ENCODE measurements at places on chromosomes 16 and 17.

DNA sequence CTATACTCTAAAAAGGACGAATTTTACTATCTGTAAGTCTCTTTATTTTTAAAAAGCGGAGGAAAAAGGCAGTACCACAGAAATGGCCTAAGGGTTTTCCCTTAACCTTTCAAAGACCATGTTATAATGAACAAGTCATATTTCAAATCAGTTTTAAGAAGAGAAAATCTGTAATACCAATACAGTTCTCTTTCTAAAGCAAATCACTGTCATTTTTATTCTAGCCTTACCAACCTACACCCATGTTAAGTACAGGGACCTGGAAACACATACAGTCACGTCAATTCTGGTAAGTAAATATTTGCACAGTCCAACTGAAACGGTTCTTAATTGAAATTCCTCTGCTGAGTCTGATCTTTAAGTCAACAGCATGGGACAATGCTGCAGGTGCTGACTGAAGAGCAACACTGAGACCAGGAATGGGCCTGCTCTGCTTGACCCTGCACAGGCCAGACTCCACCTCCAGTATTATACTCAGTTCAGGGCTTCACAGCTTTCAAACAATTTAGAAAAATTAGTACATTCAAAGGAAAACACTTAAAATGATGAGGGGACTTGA lies 20.2 kb downstream of the MBTPS1 start:
- no peak for DNase-seq

DNA sequence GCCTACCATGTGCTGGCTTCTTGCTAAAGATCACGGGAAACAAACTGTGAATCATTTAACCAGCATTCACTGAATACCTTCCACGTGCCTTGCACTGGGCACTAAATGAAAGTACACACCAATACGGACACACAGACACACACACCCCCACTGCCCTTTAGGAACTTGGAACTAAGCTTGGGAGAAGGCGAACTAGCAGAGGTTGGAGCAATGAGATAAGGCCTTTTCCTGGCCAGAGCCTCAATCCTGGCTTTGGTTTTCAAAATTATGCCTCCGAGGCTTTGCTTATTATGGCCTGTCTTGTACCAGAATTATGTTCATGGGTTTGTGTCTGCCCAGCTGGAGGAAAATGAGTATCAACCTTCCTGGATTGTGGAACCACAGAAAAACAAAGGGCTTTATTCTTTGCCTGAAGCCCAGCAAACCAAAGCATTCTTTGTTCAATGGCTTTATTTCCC lies 32.3 kb downstream of the CPPED1 start:
- no peak for DNase-seq

DNA sequence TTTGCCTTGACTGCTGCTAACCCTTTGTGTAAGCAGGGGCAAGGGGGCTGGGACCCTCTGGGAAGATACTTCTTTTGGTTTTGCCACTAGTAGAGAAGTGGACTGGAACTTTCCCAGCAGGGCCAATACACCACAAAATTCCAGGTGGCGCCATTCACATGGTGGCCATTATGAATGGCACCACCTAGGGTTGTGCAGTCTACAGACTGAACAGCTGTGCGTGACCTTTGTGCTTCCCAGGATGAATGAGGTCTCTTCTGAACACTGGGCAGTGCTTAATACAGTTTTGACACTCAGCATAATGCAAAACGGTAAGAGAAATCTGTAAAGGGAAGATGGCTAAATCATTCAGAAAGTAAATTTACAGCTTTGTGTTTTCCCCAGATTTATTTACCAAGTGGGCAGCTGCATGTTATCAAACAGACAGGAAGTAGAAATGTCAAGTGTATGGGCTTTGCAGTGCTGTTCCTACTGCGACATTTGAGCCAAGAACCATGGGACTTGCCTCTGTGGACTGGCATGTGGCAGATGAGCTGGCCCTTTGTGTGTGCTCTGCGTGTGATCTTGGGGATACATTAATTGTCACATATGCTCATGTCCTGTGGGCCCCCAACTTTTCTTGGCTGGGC lies 9.2 kb downstream of the SYT17 start:
- no peak for DNase-seq

GRCh38 chr16:23188911-23189310 lies 6.4 kb downstream of the SCNN1G start:
- DNase-seq = no peak

- DNase-seq = no peak
Measured at GRCh38 chr16:88424587-88425235, 28.4 kb upstream of the ZFPM1 start.

DNA sequence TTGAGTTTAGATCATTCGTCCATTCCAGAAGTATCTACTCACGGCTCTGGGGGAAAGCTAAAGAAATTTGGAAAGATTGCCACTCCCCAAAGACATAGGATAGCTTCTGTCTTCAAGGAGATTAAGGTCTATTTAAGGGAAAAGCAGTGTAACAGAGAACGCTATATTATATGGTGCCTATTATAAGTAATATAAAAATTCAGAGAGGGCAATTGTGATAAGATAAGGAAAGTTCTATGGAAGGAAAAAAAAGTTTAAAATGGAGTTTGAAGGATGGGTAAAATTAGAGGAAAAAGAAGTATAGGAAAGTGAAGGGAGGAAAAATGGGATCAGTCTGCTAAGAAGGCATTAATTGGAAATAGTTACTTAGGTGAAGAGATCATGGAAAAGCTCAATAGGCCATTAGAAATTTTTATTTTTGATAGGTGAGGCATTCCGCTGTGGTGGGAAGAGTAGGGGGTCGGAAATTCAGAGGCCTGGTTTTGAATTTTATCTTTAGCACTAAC lies 690 bp upstream of the CDC27 start:
- no peak for DNase-seq

- no peak for DNase-seq
Measured at GRCh38 chr16:23207485-23207884, 24.9 kb downstream of the SCNN1G start.

DNA sequence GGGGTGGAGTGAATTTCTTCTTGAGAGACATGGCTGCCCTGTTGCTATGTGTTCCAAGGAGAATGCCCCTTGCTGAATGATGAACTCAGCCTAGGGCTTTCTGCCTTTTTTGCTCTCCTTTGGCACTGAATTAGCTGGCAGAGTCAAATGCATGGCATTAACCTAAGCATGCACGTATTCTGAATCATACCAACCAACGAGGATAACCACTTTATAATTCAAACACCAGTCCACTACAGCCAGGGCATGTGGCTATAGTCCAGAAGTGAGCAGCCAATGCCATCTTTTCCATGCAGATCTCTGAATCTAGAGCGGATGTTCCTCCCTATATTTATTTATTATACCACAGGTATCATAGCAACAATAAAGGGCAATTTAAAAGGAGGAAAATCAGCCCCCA lies 15.7 kb downstream of the TMIGD1 start:
- DNase-seq = no peak

- no peak for DNase-seq
Measured at GRCh38 chr17:57604771-57605674, 140.1 kb downstream of the CCDC182 start.

DNA sequence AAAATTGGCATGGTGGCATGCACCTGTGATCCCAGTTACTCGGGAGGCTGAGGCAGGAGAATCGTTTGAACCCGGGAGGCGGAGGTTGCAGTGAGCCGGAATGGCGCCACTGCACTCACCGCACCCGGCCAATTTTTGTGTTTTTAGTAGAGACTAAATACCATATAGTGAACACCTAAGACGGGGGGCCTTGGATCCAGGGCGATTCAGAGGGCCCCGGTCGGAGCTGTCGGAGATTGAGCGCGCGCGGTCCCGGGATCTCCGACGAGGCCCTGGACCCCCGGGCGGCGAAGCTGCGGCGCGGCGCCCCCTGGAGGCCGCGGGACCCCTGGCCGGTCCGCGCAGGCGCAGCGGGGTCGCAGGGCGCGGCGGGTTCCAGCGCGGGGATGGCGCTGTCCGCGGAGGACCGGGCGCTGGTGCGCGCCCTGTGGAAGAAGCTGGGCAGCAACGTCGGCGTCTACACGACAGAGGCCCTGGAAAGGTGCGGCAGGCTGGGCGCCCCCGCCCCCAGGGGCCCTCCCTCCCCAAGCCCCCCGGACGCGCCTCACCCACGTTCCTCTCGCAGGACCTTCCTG lies at the start of gene HBQ1:
Gene HBQ1, plus strand, starts transcription at position 359 of the 575 bp plus-strand sequence. Its CDS starts 28 bp downstream, at position 387.
- no peak for DNase-seq

- DNase-seq = no peak
Measured at GRCh38 chr16:15942931-15943690, 6.3 kb upstream of the ABCC1 start.

GRCh38 chr16:25109643-25110042 lies 1.9 kb upstream of the LCMT1 start:
- no peak for DNase-seq

DNA sequence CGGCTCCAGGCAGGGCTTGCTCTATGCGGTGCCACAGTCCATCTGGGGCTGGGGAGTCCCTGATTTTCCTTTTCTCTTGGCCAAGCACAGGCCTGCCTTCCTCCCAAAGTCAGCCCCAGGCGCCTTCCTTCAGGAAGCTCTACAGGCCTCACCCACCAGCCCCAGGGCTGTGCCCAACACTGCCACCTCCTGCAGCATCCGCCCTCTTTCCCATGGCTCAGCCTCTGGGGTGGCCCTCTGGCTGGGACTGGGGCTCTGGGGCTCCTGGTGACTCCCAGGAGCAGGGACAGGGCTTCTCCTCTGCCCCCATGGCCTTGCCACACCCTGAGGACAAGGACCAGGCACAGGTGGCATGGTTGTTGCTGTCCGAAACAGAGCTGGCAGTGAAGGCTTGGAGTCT lies 817 bp downstream of the ITGB4 start:
- no peak for DNase-seq

GRCh38 chr16:30186782-30187555 lies 3.6 kb downstream of the CORO1A start:
- DNase-seq = peak; percentile 83

DNA sequence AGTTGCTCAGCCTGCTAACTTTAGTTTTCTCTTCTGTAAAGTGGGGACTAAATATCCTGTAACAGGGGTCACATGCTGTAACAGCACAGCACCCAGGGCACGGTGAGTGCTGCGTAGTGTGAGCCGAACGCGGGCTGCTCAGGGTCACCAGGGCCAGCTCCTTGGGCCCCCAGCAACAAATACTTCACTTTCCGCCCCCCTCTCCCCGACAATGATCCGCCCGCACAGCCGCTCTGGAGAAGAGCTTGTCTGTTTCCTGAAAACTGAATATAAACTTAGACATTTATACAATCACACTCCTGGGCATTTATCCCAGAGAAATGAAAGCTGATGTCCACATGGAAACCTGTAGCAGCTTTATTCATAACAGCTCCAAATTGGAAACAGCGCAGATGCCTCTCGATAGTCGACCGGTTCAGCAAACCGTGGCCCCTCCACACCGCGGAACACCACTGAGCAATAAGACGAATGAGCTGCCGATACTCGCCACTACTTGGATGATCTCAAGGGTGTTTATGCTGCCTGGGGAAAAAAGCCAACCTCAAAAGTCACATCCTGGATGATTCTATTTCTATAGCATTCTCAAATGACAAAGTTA lies 267.2 kb downstream of the PARN start:
- DNase-seq = no peak

DNA sequence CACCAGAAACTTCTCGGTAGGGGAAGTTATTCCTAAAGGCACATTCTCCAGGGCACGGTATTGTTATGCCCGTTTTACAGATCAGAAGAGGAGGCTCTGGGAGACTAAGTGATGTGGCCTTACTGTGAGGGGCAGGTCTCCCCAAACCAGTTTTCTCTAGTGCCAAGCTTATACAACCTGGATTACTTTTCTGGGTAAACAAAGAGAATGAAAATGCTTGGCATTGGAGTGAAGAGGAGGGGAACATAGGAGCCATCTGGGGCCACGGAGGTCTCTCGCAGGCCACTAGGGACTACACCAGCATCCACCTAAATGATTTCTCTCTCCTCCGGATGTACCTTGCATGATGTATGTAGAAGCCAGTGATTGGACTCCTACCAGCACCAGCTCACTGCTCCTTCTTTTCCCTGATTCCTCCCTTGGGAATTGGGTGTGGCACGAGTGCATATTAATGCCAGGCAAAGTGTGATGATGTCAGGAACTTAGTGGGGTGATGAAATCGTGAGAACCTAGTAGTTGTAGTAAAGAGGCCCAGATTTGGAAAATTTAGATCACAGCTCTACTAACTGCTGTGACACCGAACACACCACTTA lies 674 bp downstream of the TOM1L1 start:
- DNase-seq = no peak

Measured in stimulated activated CD8-positive, alpha-beta memory T cell treated with anti-CD3 and anti-CD28 coated beads, Interleukin-15, amount 100 ng/mL, for 1 hour (primary cell).